ENCODE measurements at places on chromosomes 16 and 17.

- peak; percentile 43 for DNase-seq
Measured at GRCh38 chr16:964356-965035, 6.3 kb downstream of the LMF1 start.

GRCh38 chr17:78474614-78475146 lies 96.2 kb downstream of the PGS1 start:
- no peak for DNase-seq

DNA sequence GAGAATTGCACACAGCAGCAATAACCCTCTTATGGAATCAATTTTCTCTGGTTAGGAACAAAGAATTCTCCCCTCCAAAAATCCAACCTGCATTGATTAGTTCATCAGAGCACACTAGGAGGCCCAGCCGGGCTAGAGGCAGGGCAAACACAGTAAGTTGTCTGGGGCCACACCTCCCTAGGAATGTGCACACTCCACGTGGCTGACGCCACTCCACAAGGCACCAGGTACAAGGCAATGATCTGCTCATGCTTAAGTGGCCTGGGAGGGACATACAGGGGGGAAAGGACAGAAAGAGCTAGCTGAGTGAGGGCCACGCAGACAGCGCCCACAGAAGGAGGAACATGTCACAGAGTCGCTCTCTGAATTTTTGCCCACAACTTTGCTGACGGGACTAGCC lies 107.6 kb downstream of the SLC39A11 start:
- no peak for DNase-seq

GRCh38 chr16:58481931-58482330 lies 18.0 kb upstream of the NDRG4 start:
- no peak for DNase-seq

DNA sequence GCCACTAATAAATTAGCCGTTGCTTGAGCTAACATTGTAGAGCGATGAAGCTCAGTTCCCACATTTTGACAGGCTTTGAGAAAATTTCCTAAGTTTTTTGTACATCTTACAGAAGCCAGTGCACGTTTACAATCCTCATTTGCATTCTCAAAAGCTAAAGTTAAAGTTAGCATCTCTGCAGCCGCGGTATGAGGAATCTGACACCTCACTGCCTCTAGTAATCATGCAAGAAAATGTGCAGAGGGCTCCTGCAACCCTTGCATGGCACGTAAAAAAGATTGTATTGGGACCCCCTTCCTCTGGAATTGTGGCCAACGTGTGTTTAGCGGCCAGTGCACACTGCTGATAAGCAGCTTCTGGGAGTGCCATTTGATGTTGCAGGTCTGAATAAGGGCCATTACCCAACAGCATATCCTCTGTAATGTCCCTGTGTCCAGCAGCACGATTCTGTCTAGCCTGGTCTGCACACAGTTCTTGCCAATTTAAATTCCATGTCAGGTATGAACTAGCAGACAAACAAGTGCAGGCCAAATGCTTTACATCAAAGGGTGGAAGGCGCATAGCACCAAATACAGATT lies 12.4 kb upstream of the ZNF689 start:
- DNase-seq: no peak

- no peak for DNase-seq
Measured at GRCh38 chr16:55908641-55909040, 33.5 kb upstream of the CES5A start.

- no peak for DNase-seq
Measured at GRCh38 chr16:68282064-68282452, 17.7 kb downstream of the SLC7A6 start.

DNA sequence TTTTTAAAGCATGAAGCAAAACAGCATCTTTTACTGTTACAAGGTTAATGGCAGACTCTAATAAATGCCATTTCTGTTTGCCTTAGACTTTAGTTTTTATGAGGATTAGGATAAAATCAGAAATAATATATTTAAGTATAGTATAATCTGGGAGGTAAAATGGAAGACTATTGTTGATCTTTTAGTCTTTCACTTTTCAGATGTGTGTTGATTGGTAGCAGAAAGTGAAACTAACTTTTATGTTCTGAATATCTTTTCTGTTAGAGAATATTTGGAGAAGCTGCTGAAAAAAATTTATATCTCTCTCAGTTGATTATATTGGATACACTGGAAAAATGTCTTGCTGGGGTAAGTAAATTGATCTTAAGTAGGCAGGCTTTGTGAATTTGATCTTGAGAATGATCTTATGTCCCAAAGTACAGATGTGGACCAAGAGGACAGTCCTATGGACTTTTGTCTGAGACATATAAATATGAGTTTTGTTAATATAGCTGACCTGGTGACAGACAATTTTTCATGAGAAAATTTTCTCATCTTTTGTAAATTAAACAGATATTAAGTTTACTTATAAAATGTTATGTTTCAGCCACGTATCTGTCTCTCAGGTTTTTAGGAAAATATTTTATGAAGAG lies 64.1 kb downstream of the NF1 start:
- no peak for DNase-seq

DNA sequence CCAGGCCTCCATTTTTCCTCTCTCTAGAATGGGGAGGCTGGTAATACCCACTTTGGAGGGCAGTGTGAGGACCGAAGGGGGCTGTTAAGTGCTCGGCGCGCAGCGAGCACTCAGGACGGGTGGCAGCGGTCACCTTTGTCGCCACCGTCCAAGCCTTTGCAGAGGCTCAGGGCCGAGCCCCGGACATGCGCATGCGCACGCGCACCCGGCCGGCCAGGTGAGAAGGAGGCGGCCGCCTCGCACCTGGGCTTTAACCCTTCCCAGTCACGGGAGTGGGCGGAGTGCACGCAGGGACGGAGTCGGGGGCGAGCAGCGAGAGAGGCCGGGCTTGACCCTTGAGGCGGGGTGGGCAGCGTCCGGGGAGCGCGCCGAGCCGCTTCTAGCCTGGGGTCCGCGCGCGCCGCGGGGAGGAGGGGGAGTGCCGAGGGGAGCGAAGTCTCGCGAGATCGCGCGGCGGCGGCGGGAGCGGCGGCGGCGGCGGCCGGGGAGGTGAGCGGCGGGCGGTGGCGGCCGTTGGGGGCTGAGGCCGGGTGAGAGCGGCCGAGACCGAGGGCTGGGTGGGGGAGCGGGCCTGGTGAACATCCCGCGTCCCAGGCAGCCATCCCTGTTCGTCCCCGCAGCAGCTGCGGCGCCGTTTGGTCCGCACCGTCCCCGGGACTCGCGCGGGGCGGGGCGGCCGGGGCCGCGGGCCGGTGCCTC lies at the start of gene MRTFB:
Gene MRTFB, plus strand, starts transcription at position 443 of the 699 bp plus-strand sequence. CDS start 69,288 bp downstream, outside the sequence.
- DNase-seq: peak; percentile 57

DNA sequence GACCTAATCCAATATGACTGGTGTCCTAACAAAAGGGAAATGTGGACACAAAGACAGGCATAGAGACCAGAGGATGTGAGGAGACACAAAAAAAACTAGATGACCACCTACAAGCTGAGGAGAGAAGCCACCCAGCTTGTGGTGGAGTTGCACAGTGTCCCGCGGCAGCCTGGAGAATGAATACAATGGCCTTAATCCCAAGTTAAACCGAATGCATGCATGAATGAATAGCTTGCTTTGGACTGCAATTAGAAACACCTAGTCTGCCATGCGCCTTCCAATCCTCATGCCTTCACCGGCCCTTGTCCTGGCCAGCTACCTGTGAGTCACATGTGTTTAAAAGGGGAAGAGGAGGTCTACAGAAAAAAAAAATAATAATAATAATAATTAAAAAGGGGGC lies 72.0 kb downstream of the CNGB1 start:
- no peak for DNase-seq

- no peak for DNase-seq
Measured at GRCh38 chr17:58420827-58421226, 3.5 kb upstream of the RNF43 start.

DNA sequence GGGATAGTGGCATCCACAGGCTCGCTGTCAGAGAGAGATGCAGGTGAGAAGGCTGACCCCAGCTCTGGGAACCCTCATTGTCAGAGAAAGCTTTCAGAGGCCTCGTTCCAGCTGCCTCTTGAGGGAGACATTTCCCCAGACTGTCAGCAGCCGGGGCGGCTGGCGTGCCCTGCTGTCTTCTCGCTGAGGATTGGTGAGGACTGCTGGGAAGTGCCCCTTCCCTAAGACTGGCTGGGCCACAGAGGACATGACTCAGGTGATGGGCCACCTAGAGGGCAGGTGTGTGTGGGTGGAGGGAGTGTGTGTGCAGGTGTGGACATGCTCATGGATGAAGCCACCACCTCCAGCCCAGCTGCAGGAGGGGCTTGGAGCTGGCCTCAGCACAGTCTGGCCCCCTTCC lies 25.3 kb downstream of the SPACA3 start:
- DNase-seq: no peak

DNA sequence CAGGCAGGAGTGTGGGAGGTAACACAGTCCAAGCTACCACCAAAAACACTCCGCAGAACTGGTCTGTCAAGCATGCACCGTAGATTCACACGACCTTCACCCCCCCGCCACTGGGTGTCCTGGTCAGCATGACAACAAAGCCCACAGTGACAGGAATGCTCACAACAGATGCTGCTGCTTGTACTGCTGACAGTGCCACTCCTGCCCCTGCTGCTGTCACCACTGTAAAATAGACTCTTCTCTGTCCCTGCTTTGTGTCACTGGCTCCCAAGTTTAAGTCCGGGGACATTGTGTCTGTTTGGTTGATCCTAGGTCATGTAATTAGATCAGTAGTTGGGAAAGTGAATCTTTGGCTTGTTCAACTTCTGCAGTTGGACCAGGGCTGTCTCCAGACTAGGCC lies 7.0 kb upstream of the ODF4 start:
- DNase-seq: no peak

- no peak for DNase-seq
Measured at GRCh38 chr17:66579556-66579955, 255.4 kb upstream of the CACNG5 start.

- no peak for DNase-seq
Measured at GRCh38 chr16:2523801-2524231, 3.6 kb downstream of the AMDHD2 start.

GRCh38 chr17:65855245-65855644 lies 293.8 kb upstream of the AXIN2 start:
- DNase-seq: no peak

- DNase-seq: no peak
Measured at GRCh38 chr17:57508671-57509070, 236.4 kb downstream of the CCDC182 start.

DNA sequence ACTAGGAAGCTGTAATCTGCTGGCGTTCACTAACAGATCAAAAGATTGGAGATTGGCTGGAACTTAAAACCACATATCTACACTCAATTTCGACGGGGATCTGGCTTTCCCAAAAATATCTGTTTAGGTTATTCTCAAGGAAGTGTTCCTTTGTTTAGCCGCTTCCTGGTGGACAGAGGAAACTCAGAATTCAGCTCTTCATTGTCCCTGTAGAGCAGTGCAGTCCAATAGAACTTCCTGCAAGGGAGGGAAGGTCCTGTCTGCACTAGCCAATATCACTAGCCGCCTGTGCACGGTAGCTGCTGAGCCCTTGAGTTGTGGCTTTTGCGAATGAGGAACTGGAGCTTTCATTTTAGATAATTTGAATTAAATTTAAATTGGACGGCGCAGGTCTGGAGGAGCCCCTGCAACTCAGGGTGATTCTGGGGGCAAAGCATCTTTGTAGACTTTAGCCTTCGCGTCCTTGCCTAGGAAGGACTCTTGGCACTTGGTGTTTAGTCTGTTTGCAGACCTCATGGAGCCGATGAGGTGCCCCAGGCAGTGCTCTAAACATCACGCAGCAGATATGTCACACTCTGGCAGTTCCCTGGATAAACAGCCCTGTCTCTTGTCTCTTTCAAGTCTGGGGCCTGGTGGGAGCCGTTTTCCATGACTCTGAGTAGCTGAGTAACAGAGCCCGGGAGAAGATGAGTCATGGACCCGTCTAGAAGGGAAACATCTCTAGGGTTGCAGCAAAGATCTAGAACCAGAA lies 122.2 kb downstream of the CCDC182 start:
- peak; percentile 42 for DNase-seq

DNA sequence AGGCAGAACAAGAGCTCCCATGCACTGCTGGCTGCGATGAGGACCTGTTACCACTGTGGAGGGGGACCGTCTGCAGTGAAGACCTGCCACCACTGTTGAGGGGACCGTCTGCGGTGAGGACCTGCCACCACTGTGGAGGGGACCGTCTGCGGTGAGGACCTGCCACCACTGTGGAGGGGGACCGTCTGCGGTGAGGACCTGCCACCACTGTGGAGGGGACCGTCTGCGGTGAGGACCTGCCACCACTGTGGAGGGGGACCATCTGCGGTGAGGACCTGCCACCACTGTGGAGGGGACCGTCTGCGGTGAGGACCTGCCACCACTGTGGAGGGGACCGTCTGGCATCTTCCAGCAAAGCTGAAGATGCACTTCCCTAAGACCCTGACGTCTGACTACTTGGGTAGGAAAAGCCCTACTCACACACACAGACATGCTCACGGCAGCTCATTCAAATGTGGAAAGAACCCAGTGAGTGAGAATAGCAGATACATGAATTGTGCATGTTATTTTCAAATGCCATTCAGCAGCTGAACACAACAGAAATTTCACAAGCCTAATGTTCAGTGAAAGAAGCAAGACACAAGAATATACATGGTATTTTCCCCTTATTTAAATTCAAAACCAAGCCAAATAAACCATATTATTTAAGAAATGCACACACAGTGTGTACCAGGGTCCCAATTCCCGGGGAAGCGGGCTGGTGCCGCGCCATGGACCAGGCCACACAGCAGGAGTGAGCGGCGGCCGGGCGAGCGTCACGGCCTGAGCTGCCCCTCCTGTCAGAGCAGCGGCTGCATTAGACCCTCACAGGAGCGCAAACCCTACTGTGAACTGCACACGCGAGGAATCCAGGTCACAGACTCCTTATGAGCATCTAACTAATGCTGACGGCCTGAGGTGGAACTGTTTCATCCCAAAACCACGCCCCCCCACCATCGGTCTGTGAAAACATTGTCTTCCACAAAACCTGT lies 64.2 kb upstream of the METRNL start:
- no peak for DNase-seq

DNA sequence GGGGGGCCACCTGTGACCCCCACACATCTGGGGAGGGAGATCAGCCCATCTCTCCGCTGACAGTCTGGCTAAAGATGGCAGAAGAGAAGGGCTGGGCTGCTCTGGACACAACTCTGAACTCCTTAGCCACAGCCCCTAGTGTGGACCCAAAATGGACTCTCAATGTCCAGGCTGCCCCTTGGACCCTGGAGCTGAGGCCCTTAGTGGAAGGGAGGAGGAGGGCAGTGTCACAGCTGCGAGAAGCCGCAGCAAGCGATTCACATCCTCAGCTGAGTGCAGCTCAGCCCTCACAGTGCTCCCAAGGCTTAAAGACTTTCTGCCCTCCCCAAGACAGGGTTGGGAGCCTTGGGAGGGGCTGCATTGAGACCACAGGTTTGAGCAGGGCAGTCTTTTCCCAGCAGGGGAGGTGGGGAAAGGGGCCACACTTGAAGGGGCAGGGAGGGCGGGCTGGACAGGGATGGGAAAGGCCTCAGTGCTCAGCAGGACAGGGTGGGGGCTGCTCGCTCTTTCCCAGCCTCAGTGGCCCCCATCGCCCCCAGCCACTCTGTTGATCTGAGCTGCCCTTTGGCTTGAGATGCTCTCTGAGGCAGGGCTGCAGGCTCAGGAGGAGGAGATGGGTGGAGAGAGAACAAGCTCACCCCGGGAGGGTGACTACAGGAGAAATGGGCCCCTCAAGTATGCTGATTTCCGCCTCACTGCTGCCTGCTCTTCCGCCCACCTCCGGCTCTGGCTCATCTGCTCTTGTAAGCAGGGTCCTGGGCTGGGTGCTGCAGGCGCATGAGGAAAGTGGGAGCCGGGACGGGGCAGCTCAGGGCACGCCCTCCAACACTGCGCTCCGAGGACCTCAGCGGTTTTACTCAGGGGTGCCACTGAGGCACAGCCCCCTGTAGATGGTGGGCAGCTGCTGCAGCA lies 50.9 kb upstream of the MTSS2 start:
- no peak for DNase-seq

Data from Ammon's horn (tissue), 1 donor.